Activated CD4-positive, alpha-beta T cell treated with anti-CD3 and anti-CD28 coated beads, Interleukin-2, amount 10 ng/mL, durations not matched to agents 7 days and 5 days (primary cell): ENCODE measurements at places on chromosomes 2 and 18. TPM values are rescaled to one million over a fixed set of nuclear protein-coding genes. Genes with fewer than 3 reads are reported as not detected.

DNA sequence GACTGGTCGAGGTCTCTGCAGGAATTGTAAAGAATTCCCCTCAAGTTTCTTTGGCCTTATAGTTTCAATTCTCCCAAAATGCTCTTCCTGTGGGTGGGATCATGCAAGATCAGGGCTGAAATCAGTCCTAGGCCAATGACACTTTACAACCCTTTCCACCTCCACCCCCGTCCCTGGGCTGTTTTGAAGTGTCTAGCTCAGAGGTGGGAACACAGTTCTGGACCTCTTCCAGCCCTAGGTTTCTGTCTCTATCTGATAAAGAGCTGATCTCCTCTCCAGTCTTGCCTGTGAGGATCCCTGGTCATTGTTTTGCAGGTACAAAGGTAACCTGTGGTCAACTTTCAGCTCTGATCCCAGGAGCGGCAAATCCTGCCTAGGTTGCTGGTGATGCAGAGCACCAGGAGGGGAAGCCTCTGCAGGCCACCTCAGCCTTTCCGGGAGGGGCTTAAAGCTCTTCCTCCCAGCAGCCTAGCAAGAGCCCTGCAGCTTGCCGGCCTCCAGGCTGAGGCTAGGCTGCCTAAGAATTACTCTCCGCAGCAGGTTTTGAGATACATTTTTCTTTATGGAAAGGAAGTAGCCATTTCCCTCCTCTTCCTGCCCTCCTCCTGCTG, 69.8 kb upstream of the WIPF1 start:
- no peaks in the 10 kb centered on the region for H3K27me3 ChIP-seq
- DNase-seq, result no peak
- peak overlapping the region; percentile 42 for H3K27ac ChIP-seq
- H3K36me3 ChIP-seq, result peaks cover 16% of the 10 kb centered on the region
- peaks cover 22% of the 10 kb centered on the region for H3K4me1 ChIP-seq

DNA sequence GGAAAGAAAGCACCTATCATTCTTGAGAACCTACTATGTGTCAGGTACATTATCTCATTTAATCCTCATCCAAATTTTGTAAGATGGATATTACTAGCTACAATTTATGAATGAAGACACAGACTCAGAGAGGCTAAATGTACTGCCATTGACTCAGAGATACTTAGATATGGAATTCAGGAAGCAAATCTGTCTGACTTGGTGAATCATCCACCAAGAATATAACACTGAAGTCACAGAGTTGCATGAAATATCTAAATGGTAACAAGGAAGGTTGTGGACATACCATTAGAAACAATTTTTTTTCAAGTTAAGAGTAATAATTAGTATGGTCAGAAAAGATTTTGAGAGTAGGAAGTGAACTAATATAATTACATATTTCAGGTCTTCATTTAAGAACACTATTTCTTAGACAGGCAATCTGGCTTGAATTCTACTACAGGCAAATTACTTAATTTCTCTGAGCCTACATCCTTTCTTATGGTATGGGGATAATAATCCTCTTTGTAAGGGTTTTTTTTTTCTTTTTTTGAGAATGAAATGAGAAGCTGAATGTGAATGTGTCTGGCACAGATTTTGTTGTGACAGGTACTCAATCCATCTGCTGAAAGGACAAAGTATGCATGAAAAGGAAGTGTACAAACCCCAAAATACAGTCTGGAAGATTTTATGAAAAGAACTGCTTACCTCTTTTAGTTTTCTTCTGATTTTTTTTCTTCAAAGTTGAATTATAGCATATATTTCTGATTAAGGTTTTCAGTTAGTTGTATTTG, 14.8 kb upstream of the C2orf66 start:
- no peak for DNase-seq
- H3K4me3 ChIP-seq, result no peak overlapping the region
- peaks cover 7% of the 10 kb centered on the region for H3K27me3 ChIP-seq
- peaks cover 12% of the 10 kb centered on the region for H3K4me1 ChIP-seq
- peaks cover 11% of the 10 kb centered on the region for H3K36me3 ChIP-seq

GRCh38 chr2:212423089-212423488, 115.5 kb downstream of the ERBB4 start:
- H3K27ac ChIP-seq, result no peak overlapping the region
- H3K36me3 ChIP-seq, result no peaks in the 10 kb centered on the region
- no peaks in the 10 kb centered on the region for H3K4me1 ChIP-seq
- no peak for DNase-seq
- no peak overlapping the region for H3K4me3 ChIP-seq

DNA sequence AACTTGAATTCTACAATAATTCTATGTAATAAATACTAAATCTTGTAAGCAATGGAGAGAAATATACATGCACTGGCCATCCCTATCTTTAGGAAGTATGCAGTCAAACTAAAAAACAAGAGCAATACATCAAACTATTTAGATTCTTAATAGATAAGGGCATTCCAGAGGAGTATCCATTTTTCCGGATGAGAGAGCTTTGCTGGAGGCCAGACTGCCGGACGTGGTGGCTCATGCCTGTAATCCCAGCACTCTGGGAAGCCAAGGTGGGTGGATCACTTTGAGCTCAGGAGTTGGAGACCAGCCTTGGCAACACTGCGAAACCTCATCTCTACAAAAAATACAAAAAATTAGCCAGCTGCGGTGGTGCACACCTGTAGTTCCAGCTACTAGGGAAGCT, 60.8 kb downstream of the KIF5C start:
- H3K27me3 ChIP-seq, result no peaks in the 10 kb centered on the region
- H3K36me3 ChIP-seq, result no peaks in the 10 kb centered on the region
- H3K27ac ChIP-seq, result no peak overlapping the region
- H3K4me3 ChIP-seq, result no peak overlapping the region
- no peak for DNase-seq

DNA sequence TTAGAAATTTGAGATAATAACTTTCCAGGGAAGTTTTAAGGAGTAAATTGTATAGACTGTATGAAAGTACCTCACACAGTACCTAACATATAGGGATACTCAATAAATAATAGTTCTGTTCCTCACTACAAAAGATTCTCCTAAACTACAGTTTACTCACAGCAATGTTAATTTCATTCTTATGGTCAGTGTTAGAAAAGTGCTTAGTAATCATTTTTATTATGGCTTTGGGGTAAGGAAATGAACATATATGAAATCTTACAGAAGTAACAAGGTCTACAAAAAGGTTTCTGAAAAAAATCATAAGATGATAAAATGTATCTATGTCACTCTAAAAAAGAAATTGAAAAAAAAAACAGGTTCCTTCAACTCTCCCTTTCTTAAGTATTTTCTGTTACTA, 67.2 kb downstream of the IKZF2 start:
- H3K27me3 ChIP-seq, result no peaks in the 10 kb centered on the region
- DNase-seq, result no peak
- peaks cover 1% of the 10 kb centered on the region for H3K4me1 ChIP-seq
- H3K36me3 ChIP-seq, result no peaks in the 10 kb centered on the region
- no peak overlapping the region for H3K27ac ChIP-seq

DNA sequence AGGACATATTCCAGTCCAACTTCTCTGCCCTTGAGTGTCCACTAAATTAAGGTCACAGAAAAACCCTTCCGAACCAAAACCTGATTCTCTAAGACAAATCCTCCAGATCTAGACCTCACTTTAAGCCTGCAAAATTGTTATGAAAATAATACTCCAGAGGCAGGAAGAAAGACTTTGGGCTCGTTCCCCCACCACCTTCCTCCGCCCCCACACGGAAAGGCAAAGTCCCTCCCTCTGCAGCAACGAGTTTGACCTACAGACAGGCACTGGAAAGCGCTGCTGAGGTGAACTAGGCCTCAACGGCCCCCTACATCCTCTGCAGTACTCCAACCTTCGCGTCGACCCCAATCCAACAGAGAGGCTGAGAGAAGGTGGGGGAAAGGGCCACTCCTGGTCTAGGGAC, 808 bp downstream of the ATP5MC3 start:
- no peaks in the 10 kb centered on the region for H3K27me3 ChIP-seq
- H3K4me3 ChIP-seq, result peak overlapping the region; percentile 95
- peaks cover 36% of the 10 kb centered on the region for H3K4me1 ChIP-seq
- H3K36me3 ChIP-seq, result peaks cover 39% of the 10 kb centered on the region

DNA sequence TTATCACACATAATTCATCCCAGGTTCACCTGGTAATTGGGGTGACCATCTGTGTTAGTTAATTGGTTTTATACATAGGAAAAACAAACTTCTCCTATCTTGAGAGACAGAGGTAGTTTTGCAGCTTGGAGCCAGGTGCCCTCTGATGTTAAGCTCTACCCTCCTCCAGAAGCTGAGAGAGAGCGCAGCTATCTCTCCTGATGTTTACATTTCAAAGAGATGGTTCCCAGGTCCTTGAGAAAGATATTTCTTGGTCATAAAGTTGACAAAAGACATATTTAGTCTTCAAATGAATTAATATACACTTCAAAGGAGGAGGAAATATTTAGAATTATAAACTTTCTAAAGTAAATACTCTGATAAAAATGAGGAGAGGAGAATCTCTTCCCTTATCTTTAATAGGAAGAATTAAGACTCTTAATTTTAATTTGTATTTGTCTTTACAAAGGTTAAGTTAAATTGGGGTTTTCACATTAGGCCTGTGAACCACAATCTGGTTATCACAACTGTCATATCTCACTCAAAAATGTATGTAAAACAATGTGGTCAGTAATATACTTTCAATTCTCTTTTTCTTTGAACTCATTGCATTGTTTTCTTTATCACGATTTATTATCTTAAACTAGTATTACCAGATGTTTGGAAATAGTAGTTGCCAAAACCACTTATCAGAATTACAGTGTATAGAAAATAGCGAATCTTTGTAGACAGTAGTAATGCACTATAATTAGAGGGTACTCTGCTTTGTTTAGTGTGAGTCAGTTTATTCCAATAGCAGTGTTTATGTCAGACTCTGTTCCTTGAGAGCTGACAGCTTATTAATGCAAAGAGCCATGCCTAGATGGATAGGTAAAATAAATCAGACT, 26.8 kb downstream of the SERPINB4 start:
- H3K4me3 ChIP-seq, result no peak overlapping the region
- no peaks in the 10 kb centered on the region for H3K4me1 ChIP-seq
- H3K27ac ChIP-seq, result no peak overlapping the region
- H3K36me3 ChIP-seq, result no peaks in the 10 kb centered on the region
- DNase-seq, result no peak

DNA sequence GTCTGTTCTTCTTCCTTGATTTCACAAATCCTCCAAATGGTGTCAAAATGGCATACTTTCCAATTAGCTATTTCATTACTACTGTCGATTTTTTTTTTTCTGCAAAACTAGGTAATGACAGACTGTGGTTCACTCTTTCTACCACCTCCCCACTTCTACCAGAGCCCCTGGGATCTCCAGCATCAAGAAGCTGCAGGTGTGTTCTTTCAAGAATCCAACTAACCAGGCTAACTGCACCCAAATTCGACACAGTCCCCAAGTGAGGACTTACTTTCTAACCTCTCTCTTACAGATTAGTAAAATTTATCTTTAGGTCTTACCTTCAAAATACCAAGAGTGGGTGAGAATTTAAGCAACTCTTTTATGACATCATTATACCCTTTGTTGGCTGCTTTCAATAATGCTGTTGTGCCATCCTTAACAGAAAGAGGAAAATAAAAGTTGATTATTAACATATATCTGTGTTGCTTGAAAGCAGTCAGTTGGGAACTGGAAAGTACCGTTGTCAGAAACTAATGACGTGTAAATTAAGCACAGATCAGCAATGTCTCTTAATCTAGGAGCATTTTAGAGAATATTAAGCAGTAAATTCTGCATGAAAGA, 31.2 kb upstream of the NPC1 start:
- no peak for DNase-seq
- no peak overlapping the region for H3K4me3 ChIP-seq
- no peak overlapping the region for H3K27ac ChIP-seq
- peaks cover 6% of the 10 kb centered on the region for H3K4me1 ChIP-seq

DNA sequence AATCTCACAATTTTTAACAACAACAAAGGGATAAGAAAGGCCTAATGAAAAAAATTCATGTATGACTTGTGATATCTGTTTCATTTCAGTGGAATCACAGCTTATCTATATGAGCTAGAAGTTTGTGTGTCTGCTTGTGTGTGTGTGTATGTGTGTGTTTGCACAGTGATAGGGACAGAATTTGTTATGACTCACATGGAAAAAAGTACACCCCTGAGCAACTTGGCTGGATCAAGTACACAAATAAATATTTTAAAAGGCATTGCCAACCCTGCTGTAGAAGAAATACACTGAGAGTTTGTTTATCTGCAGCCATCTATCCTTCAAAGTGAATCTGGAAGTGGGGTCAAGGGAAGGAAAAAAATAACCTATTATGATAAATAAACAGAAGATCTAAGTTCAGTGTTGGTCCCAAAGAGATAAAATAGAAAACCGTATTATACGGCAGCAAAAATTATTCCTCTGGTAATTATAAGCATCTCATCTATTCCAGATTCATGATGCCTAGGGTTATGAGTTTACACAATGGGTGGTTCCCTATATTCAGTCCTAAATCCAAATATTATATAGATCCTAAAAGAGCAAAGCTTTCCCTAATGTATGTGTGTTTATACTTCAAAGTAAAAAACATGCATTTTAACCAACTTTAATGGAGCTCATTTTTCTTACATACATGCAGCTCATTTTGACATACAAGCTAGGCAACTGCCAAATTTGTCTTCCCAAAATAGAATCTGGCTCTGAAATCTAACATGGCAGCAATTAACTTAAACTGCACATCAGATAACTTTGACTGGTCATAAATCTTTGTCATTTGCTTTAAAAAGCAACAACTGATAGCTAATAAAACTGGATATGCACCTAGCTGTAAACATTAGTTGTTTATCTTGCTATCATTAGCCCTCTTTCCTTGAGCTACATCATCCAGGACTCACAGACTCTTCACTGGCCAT, 420.6 kb downstream of the IRS1 start:
- no peak overlapping the region for H3K4me3 ChIP-seq
- peaks cover 2% of the 10 kb centered on the region for H3K27me3 ChIP-seq
- H3K36me3 ChIP-seq, result no peaks in the 10 kb centered on the region
- DNase-seq, result no peak

GRCh38 chr2:201908901-201909300, 102.6 kb downstream of the CDK15 start:
- H3K27me3 ChIP-seq, result peaks cover 10% of the 10 kb centered on the region
- H3K36me3 ChIP-seq, result no peaks in the 10 kb centered on the region

GRCh38 chr2:173909846-173910245, 55.3 kb downstream of the SP3 start:
- peaks cover 69% of the 10 kb centered on the region for H3K36me3 ChIP-seq
- no peak for DNase-seq

DNA sequence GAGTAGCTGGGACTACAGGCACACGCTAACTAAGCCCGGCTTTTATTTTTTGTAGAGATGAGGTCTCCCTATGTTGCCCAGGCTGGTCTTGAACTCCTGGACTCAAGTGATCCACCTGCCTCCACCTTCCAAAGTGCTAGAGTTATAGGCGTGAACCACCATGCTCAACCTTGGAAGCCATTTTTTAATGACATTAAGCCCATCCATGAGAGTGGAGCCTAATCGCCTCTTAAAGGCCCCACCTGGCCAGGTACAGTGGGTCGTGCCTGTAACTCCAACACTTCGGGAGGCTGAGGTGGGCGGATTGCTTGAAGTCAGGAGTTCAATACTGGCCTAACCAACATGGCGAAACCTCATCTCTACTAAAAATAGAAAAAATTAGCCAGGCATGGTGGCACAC, 41.6 kb upstream of the TFCP2L1 start:
- H3K4me1 ChIP-seq, result no peaks in the 10 kb centered on the region
- H3K36me3 ChIP-seq, result no peaks in the 10 kb centered on the region
- H3K27ac ChIP-seq, result no peak overlapping the region
- no peak overlapping the region for H3K4me3 ChIP-seq

Gene GLB1L
- 3.3 TPM for total RNA-seq

Gene TEX44
- total RNA-seq, result not detected

Gene MERTK
- 0.20 TPM for total RNA-seq

Gene EGR4
- not detected for total RNA-seq

Gene PRSS56
- total RNA-seq, result not detected

Gene HAAO
- total RNA-seq, result not detected

Gene TMEM127
- total RNA-seq, result 32.9 TPM

Gene ZNF532
- total RNA-seq, result 2.8 TPM

Gene POTEI
- not detected for total RNA-seq

Gene C2orf80
- total RNA-seq, result not detected
